Psoas muscle (tissue), 8 donors: ENCODE measurements at places on chromosomes 4 and X. TPM values are rescaled to one million over a fixed set of nuclear protein-coding genes. Genes with fewer than 3 reads are reported as not detected.

DNA sequence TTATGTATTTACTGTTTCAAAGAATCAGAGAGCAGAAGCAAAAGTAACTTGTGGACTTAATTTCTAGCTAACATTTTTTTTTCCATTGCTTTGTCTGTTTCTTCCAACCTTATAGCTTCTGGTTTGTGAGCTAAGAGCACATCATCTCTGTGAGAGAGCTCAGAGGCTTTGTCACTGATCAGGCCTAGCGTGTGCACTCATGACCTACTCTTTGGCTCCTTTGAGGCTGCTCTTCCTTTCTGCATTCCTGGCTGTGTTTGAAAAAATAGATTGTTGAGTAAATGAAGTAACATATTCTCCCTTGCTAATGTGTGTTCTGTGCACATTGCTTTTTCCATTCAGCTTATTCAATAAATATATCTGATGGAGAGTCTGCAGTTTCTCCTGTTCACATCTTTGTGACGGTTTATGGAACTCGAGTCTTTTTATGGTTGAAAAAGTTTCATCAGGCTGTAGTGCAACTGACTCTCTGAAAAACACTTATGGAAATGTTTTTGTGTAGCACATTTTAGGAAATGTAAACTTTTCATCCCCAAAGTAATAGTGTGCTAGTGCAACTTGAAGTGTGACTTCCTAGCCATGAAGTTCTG, 133.0 kb downstream of the RAPGEF2 start:
- peaks cover 50% of the 10 kb centered on the region for H3K4me1 ChIP-seq
- DNase-seq, result no peak
- H3K36me3 ChIP-seq, result no peaks in the 10 kb centered on the region
- H3K4me3 ChIP-seq, result peak overlapping the region; percentile 8
- H3K27ac ChIP-seq, result peak overlapping the region; percentile 68

GRCh38 chr4:101954351-101954750, 163.8 kb downstream of the BANK1 start:
- H3K4me1 ChIP-seq, result no peaks in the 10 kb centered on the region
- no peak overlapping the region for H3K4me3 ChIP-seq
- DNase-seq, result no peak
- no peak overlapping the region for H3K27ac ChIP-seq

Gene DUSP21
- total RNA-seq, result not detected

DNA sequence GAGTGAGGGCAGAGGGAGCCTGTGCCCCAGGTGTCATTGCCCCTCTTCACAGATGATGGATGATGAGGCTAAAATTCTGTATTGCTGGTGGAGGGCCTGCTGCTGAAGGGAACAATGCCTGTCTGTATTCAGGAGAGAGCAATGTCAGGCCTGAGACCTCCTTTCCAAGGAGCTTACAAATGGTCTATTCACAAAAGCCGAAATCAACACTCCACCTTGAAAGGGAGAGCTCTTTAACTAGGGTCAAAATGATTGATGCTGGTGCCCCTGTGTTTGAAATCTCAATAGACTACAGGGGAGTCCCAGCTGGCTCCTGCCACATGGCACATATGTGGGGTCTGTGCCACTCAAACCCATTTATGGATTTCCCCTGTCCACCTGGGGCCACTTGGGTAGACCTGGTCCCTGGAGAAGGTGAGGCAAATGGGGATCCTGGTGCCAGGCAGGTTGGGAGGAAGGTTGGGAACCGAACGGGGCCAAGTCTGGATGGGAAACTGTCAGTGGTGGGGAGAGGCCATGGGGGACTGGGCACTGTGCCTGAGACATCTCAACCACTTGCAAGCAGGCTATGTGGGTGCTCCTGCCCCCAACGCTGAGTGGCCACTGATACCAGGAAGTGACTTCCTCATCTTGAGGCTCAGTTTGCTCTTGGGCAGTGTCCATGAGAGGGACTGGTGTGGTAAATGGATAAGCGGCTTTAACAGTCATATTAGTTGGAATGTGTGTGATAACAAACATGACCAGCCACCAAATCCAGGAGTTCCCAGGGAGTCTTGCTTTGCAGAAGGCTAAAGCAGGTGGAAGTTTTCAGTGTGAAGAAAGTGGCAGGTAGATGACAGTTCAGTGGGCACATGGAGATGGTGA, 223.8 kb upstream of the PSAPL1 start:
- no peak overlapping the region for H3K27ac ChIP-seq
- H3K4me1 ChIP-seq, result no peaks in the 10 kb centered on the region
- no peak overlapping the region for H3K4me3 ChIP-seq
- peaks cover 3% of the 10 kb centered on the region for H3K27me3 ChIP-seq
- DNase-seq, result no peak

DNA sequence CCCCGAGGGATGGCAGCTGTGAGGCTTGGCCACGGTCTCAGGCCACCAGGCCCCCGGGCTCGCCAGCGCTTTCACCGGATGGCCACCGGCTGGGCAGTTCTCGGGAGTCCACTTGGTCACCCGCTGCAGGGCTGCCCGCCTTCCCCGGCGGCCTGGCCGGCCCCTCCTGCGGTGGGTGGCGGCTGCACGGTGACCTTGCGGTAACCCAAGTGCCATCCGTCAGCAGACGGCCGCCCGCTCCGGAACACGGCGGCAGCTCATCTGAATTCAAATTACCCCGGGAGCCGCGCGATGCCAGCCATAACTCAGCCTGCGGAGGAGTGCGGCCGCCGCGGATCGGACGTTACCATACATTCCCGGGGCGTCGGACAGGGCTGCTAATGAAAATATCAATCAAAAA, 60.7 kb downstream of the FAM53A start:
- H3K27ac ChIP-seq, result no peak overlapping the region
- H3K36me3 ChIP-seq, result no peaks in the 10 kb centered on the region
- H3K4me1 ChIP-seq, result no peaks in the 10 kb centered on the region
- H3K4me3 ChIP-seq, result no peak overlapping the region
- DNase-seq, result no peak
- H3K27me3 ChIP-seq, result no peaks in the 10 kb centered on the region

Gene GLUD2
- total RNA-seq, result 0.30 TPM

Gene RPS6KA6
- total RNA-seq, result 0.10 TPM

DNA sequence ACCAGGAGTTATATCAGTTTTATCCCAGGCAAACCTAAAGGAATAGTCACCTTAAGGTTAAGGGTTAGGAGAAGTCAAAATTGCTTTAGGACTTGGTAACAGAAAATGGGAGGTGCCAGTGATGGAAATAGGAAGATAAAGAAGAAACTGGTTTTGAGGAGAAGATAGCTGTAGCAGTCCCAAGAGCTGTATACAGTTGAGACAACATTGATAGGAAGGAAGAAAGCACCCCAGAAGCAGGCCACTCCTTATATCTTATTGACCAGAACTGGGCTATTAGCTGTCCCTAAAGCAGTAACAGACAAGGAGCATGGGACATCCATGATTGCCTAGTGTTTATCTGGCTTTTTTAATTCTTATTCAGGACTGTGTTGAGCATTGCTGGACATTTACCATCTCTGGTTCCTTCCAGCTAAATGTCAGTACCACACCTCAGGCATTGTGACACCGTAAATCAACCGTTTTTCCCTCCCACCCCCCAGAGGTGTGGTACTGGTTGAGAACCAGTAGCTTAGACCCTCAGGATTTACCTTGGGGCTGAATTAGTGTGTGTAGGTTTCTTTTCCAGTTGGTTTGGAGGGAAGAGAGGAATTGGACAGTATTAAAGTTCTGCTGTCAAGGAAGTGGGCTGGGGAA, 2.0 kb upstream of the PGRMC2 start:
- no peak for DNase-seq
- no peaks in the 10 kb centered on the region for H3K27me3 ChIP-seq
- H3K27ac ChIP-seq, result no peak overlapping the region
- H3K36me3 ChIP-seq, result no peaks in the 10 kb centered on the region
- H3K4me3 ChIP-seq, result no peak overlapping the region
- H3K4me1 ChIP-seq, result peaks cover 19% of the 10 kb centered on the region

DNA sequence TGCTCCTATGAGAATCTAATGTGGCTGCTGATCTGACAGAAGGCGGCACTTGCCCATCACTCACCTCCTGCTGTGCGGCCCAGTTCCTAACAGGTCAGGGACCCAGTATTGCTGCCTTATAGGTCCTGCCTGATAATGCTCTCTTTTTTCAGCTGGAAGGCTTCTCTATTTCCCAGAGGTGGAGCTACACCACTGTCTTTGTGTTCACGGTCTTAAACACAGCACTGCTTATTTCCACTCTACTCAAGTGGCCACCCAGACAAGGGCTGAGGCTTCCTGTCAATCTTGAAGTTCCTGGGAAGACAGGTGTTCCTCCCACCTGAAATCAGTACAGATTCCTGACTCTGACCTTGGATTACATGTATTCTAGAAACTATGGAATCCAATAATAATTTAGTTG, 270.6 kb downstream of the NR3C2 start:
- no peaks in the 10 kb centered on the region for H3K36me3 ChIP-seq
- H3K27me3 ChIP-seq, result no peaks in the 10 kb centered on the region
- no peak overlapping the region for H3K27ac ChIP-seq
- no peak for DNase-seq

GRCh38 chr4:33975995-33976394, 2268.3 kb downstream of the ARAP2 start:
- no peaks in the 10 kb centered on the region for H3K4me1 ChIP-seq
- no peak for DNase-seq
- no peak overlapping the region for H3K4me3 ChIP-seq
- no peaks in the 10 kb centered on the region for H3K36me3 ChIP-seq
- no peak overlapping the region for H3K27ac ChIP-seq

- no peak for DNase-seq
- no peaks in the 10 kb centered on the region for H3K4me1 ChIP-seq
- H3K4me3 ChIP-seq, result no peak overlapping the region
- no peaks in the 10 kb centered on the region for H3K36me3 ChIP-seq
Observed at GRCh38 chr4:60938621-60939020, 261.5 kb upstream of the ADGRL3 start.

GRCh38 chr4:155506745-155507144, 130.0 kb upstream of the MAP9 start:
- no peak for DNase-seq
- no peaks in the 10 kb centered on the region for H3K36me3 ChIP-seq
- H3K4me1 ChIP-seq, result peaks cover 5% of the 10 kb centered on the region
- no peak overlapping the region for H3K4me3 ChIP-seq
- H3K27ac ChIP-seq, result no peak overlapping the region
